ENCODE measurements at places on chromosomes 6 and 20. TPM values are rescaled to one million over a fixed set of nuclear protein-coding genes. Genes with fewer than 3 reads are reported as not detected.

- DNase-seq = no peak
Observed at GRCh38 chr6:72760114-72760793, 138.4 kb downstream of the KCNQ5 start.

GRCh38 chr6:2102966-2103365 is 142.4 kb downstream of the GMDS start:
- no peak for DNase-seq

DNA sequence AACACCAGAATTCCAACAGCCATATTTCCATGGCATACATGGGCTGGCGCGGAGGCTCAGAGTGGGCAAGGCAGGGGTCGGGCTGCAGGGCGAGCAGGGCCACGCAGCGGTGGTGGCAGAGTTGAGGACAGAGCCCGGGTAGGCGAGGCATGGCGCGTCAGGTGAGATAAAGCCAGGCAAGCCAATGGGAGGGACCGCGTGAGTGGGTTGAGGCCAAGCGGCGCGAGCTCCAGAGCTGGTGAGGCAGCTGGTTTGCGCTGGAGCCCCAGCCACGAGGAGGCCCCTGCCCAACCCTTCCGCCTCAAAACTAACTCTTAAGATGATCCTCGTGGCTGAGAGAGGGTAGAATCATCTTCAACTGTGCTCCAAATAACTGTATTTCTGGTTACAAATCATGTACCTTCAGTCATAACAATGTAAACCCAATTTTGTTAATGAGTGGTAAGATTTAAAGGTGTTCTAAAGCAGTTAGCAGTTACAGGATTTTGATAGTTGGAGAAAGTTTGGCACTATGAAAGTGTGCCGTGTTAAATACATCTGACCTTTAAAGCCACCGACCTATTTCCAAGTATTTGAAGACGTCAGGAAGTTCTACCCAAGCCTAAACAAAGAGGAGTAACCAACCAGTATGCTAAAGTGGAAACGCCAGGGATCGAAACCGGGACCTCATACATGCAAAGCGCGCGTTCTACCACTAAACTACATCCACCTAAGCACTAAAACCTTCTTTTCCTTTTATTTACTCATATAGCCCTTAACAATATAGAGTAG is 107.9 kb downstream of the GPX5 start:
- no peak for DNase-seq

DNA sequence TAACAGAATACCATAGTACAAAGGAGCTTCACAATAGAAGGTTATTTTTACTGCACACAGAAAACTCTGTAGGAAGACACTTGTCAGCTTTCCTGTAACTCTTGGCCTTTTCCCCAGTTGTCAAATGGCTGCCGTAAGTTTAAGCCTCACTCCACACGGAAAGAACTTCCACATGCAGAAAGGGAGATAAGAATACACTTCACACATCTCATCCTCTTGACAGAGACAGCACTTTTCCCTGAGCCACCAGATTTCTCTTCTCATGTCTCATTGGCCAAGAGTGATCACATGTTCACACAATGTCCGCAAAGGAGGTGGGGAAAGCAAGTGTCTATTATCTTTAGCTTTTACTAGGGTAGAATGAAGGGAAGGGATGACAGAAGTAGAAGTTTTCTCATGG is 540.7 kb downstream of the HAO1 start:
- no peak for DNase-seq

The PHIP gene
- total RNA-seq = 17.3 TPM

The PACRG gene
- total RNA-seq = 8.2 TPM
